Kidney capillary endothelial cell (primary cell): ENCODE measurements at places on chromosomes 16 and 17.

GRCh38 chr17:57637666-57638010, 107.5 kb downstream of the CCDC182 start:
- DNase-seq = no peak

GRCh38 chr17:45823598-45823997, 21.1 kb upstream of the SPPL2C start:
- no peak for DNase-seq

DNA sequence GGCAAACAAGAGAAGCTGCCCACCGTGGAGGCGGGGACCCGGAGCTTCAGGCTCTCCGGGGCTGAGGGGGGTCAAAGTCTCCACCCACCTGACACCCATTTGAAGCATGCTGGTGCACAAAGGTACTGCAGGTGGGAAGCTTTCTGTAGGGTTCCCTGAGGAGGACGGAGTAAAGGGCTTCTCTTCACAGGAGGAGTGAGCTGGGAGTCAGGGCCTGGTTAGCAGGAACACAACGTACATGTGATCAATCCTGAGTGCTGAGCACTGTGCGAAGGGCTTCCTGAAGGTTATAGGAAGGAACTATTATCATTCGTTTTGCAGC, 252.9 kb upstream of the RPL38 start:
- DNase-seq = no peak

DNA sequence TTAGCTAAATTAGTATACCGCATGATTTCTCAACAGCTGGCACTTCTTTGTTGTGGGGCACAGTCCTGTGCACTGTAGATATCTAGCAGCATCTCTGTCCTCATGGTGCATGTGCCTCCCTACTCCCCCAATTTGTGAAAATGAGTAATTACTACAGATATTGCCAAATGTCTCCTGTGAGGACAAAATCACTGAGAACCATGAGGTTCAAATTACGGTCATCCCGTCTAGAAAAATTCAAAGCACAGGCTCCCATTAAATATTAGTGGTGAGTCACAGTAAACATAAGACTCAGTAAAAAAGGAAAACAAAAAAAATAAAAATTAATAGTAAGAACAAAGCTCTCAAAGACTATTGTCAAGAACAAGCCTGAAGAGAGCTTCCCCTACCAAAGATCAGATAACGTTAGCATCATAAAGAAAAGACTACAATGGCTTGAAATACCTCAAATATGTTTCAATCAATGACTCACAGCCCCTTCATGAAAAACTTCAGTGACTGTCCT, 57.8 kb downstream of the STH start:
- DNase-seq = peak; percentile 67

GRCh38 chr16:84532291-84532724, 27.8 kb upstream of the MEAK7 start:
- peak; percentile 97 for DNase-seq
